ENCODE measurements at places on chromosomes 4 and X. TPM values are rescaled to one million over a fixed set of nuclear protein-coding genes. Genes with fewer than 3 reads are reported as not detected.

DNA sequence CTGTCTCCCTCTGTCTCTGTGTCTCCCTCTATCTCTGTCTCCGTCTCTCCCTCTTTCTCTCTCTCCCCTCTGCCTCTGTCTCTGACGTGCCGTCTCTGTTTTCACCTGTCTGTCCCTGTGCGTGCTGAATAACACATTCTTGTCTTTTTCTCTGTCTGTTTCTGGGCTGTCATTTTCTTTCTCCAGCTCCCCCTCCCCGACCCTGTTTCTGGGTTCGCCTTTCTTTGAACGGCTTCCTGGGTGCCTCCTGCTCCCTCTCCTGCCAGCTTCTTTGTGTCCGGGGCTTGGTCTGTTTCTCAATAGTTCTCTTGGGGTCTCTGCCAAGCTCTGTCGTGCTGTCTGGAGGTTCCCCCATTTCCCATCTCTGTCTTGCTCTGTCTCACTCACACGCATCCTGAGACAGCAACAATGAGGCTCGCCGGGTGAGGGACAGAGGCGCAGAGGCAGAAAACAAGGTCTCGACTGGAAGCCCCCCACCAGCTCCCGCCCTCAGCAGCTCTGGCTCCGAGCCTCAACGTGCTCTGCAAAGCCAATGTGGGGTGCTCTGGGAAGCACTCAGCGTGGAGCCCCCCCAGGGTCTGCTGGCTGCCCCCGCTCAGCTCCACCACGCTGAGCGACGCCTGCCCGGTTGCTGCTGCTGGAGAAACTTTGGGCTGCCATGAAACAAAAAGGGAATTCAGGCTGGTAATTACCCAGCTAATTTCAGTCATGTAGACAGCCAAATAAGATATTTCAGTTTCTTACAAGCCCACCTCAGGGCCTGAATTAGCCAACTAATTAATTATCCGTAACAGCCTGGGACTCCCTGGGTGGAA, 3.4 kb downstream of the CPLX1 start:
- no peak for DNase-seq

DNA sequence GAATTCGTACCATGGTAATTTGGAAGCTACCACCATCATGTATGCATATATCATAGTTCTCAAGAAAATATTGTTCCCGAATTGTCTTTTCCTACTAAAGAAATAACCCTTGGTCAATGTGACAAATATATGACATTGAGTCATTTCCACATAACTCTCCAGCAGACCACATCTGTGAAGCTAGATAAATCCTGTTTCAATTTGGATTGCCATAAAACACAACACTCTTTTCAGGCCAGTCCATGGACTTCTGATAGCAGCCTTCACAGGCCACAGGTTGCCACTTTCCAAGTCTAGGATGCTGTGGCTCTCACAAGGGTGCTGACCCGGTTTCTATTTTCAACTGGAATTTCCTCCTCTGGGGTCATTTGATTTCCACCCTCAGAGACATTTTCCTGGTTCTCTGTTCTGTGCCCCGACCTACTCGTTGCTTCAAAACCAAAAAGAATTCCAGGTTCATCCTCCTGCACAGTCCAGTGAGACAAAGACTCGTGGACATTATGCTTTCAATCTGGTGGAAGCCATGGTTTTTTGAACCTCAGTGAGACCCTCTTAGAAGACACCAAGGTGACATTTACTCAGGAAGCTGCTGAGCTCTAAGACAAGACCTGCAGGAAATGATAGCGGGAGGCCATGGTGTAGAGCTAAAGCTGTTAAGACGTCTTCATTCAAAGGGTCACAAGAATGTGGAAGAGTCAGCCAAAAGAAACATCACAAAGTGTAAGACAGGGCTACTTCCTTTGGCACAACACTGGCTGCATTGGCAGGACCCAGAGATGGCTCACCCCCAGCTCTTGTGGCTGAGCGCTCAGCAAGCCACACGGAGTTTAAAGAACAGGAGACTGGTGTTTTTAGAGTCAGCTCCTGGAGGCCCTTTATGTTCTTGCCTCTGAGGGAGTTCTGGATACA, 119.8 kb downstream of the AMELX start:
- no peak for DNase-seq

DNA sequence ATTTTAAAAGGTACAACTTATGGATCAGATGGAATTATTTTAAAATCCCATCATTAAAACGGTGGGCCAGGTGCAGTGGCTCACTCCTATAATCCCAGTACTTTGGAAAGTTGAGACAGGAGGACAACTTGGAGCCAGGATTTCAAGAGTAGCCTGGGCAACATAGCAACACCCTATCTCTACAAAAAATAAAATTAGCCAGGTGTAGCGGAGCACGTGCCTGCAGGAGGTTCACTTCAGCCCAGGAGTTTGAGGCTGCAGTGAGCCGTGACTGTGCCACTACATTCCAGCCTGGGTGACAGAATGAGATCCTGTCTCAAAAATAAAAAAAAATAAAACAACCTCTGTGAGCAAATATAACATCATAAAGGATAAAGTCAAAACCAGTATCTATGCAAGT, 11.4 kb downstream of the ADH5 start:
- DNase-seq = no peak

DNA sequence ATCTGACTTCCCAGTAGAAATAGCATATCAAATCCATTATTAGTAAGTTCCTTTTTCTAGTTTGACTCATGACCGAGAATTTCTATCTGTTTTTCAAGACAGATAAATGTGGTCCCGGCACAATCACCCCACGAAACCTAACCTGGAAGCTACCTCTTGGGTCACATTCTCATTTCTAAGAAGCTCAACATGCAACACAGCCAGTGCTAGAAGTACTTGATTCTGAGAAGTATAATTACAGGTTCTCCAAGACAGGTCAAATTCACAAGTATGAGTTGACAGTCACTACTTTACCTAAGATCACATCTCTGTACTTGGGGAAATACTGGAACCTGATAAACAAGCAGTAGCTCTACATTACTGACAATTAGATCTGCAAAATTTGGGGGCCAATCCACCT, 54.0 kb upstream of the PLAC1 start:
- no peak for DNase-seq

GRCh38 chrX:130592204-130592603, 190.4 kb downstream of the RBMX2 start:
- no peak for DNase-seq

DNA sequence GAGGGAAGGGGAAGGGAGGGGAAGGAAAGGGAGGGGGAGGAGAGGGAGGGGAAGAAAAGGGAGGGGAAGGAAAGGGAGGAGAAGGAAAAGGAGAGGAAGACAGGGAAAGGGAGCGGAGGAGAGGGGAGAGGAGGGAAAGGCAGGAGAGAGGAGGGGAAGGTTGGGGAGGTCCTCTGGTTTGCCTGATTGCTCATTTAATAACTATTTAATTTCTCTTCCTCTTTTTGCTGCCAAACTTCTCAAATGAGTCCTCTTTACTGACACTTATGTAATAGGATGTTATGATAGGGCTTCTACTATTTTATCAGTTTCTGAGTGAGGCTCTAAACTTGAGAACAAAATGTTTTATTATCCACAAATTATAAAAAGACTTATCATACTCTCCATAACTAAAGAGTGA, 35.4 kb upstream of the PPA2 start:
- no peak for DNase-seq

DNA sequence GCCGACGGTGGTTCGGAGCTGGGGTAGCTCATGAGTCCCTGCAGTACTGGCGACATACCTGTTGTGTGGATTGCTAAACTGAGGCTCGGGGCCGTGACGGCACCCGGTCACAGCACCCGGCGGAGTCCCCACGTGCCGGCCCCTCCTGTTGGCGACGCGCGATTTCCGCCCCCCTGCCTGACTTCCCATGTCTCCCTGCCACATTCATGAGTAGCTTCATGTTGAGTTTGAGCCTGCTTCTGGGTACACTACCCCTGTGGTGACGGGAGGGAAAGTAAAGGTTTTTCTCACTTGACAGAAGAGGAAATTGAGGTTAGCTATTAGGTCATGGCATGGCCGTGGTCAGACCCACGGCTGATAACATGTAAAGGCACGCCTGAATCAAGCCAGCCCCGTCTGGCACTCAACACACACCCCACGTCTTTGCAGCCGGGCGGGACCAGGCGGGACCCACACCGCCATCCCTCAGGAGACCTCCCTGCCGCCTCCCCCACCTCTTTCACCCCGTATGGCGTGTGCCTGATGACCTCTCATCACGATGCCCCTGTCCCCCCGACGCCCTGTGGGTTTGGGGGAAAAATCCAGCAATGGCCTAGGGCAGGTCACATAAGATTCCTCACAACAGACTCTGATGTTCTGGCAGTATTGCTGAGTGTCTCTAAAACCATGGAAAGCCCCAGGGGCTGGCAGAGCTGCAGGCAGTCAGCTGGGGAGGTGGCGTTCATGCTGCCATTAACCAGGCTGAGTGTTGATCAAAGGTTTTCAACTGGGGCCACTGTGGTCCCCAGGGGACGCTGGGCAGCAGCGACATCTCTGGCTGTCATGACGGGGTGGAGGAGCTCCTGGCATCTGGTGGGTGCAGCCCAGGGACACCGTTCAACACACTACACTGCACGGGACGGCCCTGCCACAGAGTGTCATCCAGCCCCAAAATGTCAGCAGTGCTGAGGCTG, 29.2 kb downstream of the P2RY8 start:
- DNase-seq = no peak

GRCh38 chr4:155094201-155094820, 114.1 kb upstream of the NPY2R start:
- DNase-seq = no peak

- DNase-seq = no peak
Measured at GRCh38 chr4:148405161-148405893, 36.9 kb downstream of the NR3C2 start.

DNA sequence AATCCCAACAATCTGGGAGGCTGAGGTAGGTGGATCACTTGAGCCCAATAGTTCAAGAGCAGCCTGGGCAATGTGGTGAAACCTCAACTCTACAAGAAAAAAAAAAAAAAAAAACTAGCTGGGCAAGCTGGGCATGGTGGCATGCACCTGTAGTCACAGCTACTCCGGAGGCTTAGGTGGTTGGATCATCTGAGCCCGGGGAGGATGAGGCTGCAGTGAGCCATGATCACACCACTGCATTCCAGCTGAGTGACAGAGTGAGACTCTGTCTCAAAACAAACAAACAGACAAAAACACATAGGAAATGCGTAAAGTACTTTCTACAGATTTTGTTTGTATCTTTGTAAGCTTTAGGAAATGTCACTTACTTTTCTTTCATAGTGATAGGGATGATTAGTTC, 307.2 kb upstream of the NR3C2 start:
- DNase-seq = no peak

GRCh38 chrX:8044947-8045346, 117.7 kb upstream of the PNPLA4 start:
- DNase-seq = no peak

DNA sequence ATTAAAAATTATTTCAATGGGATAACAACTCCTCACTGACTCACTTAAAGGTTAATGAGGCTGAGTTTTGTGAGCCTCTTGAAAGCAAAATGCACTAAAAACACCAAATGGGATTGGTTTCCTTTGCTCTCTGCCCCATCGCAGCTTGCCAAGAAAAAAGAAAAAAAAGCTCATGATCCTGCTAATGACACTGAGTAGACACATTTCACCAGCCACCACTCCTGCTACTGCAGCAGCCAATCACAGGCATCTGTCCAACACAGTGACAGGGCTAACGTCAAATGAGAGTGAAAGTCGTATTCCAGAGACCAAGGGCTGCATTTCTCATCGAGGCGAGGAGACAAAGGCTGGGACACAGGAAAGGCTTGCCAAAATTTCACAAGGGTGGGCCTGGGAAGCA, 5.2 kb downstream of the APBB2 start:
- peak; percentile 38 for DNase-seq

GRCh38 chr4:141957416-141957815, 321.0 kb downstream of the IL15 start:
- DNase-seq = no peak

- DNase-seq = no peak
Measured at GRCh38 chrX:84956304-84956703, 47.4 kb upstream of the APOOL start.

- DNase-seq = no peak
Measured at GRCh38 chrX:152878976-152879755, 18.7 kb upstream of the ZNF185 start.

DNA sequence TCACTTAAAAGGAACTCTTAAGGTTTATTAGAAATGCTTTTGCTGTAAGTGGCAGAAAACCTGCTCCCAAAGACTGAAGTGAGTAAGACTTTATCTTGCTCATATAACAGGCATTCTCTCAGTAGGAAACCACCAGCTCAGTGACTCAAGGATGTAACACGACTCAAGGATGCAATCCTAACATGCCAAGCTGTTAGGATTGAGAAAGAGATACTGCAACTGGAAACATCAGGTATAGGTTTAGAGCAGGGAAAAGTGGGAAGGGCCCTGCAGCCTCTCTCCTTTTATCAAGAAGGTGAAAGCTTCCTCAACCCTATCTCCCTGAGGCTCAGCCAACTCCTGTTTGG, 11.9 kb upstream of the SLC9A7 start:
- peak; percentile 89 for DNase-seq

DNA sequence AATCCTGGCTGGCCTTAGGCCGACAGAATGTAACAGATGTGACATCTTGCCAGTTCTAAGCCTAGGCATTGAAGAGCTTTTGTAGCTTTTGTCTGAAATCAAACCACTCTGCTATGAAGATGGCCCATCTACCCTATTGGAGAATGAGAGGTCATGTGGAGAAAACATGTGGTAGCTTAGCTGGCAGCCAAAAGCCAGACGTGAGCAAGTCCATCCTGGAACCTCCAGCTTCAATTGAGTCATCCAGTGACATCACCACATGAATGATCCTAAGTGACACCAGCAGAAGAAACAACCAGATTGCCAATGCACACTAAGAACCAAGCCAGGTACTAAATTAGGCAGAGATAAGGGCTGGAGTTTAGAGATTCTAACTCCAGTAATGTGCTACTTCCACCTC, 154.8 kb upstream of the ZFP42 start:
- peak; percentile 6 for DNase-seq

GRCh38 chr4:87975466-87975865, at the start of gene SPP1:
Gene SPP1 (plus strand): TSS chr4:87975714. CDS start chr4:87976896, 1,182 bp downstream.
- DNase-seq = peak; percentile 47

DNA sequence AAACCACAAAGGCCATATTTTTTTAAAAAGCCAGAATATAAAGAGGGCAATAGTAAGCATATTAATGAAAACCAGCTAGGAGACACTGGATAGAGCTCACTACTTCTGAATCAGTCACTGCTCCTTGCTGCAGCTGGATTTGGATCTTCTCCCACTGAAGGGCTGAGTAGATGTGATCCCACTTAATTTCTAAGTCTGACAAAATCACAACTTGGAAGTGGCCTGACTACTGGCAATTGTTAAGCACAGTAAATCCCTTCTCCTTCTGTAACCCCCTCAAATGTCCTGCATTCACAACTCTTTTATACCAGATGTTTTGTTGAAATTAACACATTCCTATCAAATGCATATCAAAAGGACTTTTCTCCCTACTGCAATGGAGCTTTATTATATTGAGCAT, 72.9 kb downstream of the AMMECR1 start:
- no peak for DNase-seq

Gene EREG
- total RNA-seq = 46.3 TPM

Gene C4orf51
- total RNA-seq = not detected

Gene THAP9
- total RNA-seq = 1.9 TPM

Gene KIAA1210
- not detected for total RNA-seq

Gene SOX3
- total RNA-seq = not detected

Gene DOCK11
- total RNA-seq = 19.5 TPM

Gene PLP1
- total RNA-seq = 3.3 TPM

Gene RAB33A
- total RNA-seq = 1.6 TPM

Gene HPGD
- 0.24 TPM for total RNA-seq

Gene MFAP3L
- total RNA-seq = 1.9 TPM

Gene MAGEA11
- total RNA-seq = 23.4 TPM

All from RPMI7951 (cell line).